Mesangial cell (primary cell): ENCODE measurements at places on chromosomes 4 and X. TPM values are rescaled to one million over a fixed set of nuclear protein-coding genes. Genes with fewer than 3 reads are reported as not detected.

Gene GYPB
- not detected in 2 replicates for total RNA-seq

Gene SMIM31
- not detected in 2 replicates for total RNA-seq

Gene NDP
- under 0.01 TPM in 1 of 2 replicates, not detected in the other for total RNA-seq

Gene PROM1
- total RNA-seq: 13.9 and 14.6 TPM in 2 replicates

Gene CLDN34
- not detected in 2 replicates for total RNA-seq

Gene NIPAL1
- 2.4 and 3.3 TPM in 2 replicates for total RNA-seq

Gene USP38
- 15.2 and 17.6 TPM in 2 replicates for total RNA-seq

Gene SRPK3
- 1.9 TPM in 1 of 2 replicates, not detected in the other for total RNA-seq

Gene CDS1
- total RNA-seq: 1.6 and 2.3 TPM in 2 replicates

Gene XAGE1A
- total RNA-seq: not detected in 2 replicates

Gene RS1
- total RNA-seq: not detected in 2 replicates

Gene PAK3
- 1.1 and 2.0 TPM in 2 replicates for total RNA-seq

Gene ERAS
- total RNA-seq: not detected in 2 replicates

Gene NOP14
- 14.6 and 24.8 TPM in 2 replicates for total RNA-seq

Gene HSFX1
- total RNA-seq: 0.13 and 0.81 TPM in 2 replicates

Gene EMCN
- 0.13 TPM in 1 of 2 replicates, not detected in the other for total RNA-seq

Gene POF1B
- total RNA-seq: not detected in 2 replicates

Gene GBA3
- not detected in 2 replicates for total RNA-seq

Gene CCDC158
- 0.38 TPM in 1 of 2 replicates, not detected in the other for total RNA-seq

Gene SRPX
- 12.4 and 30.1 TPM in 2 replicates for total RNA-seq

Gene YIPF7
- not detected in 2 replicates for total RNA-seq

Gene AFF2
- total RNA-seq: 0.16 and 0.38 TPM in 2 replicates

Gene SOD3
- total RNA-seq: 0.65 and 2.5 TPM in 2 replicates

Gene HSFX2
- total RNA-seq: 0.25 TPM in 1 of 2 replicates, not detected in the other

Gene PRAF2
- total RNA-seq: 27.7 and 35.4 TPM in 2 replicates

Gene PDK3
- 7.3 and 11.8 TPM in 2 replicates for total RNA-seq

Gene FAM47E
- 0.51 and 3.3 TPM in 2 replicates for total RNA-seq

Gene ANKRD37
- 2.8 and 7.7 TPM in 2 replicates for total RNA-seq

Gene GYPE
- total RNA-seq: under 0.01 and 0.16 TPM in 2 replicates

Gene NALF2
- total RNA-seq: 0.16 TPM in 1 of 2 replicates, not detected in the other

Gene ATOH1
- not detected in 2 replicates for total RNA-seq

Gene CXCL5
- total RNA-seq: 12.4 and 25.9 TPM in 2 replicates

Gene CPZ
- 0.49 and 1.6 TPM in 2 replicates for total RNA-seq

Gene MAGEA12
- total RNA-seq: not detected in 2 replicates

Gene GPRASP2
- 5.4 and 9.0 TPM in 2 replicates for total RNA-seq

Gene TCEAL1
- 8.5 and 11.8 TPM in 2 replicates for total RNA-seq
